ENCODE measurements at places on chromosomes 4 and X. TPM values are rescaled to one million over a fixed set of nuclear protein-coding genes. Genes with fewer than 3 reads are reported as not detected.

The SLC6A14 gene
- not detected for polyA plus RNA-seq

The PHOX2B gene
- polyA plus RNA-seq = not detected

The FRAS1 gene
- 3.5 TPM for polyA plus RNA-seq

The INPP4B gene
- 0.30 TPM for polyA plus RNA-seq

The IL3RA gene
- polyA plus RNA-seq = not detected

The KIAA1210 gene
- polyA plus RNA-seq = not detected

The TMPRSS11D gene
- not detected for polyA plus RNA-seq

The SPARCL1 gene
- polyA plus RNA-seq = not detected

The LRP2BP gene
- 0.58 TPM for polyA plus RNA-seq

The BEND2 gene
- not detected for polyA plus RNA-seq

The ZNF718 gene
- 11.4 TPM for polyA plus RNA-seq

The ARHGEF6 gene
- polyA plus RNA-seq = 1.4 TPM

The ADH7 gene
- polyA plus RNA-seq = not detected

The NFKB1 gene
- polyA plus RNA-seq = 4.5 TPM

The EPGN gene
- polyA plus RNA-seq = not detected

The RPL34 gene
- 2,458 TPM for polyA plus RNA-seq

The TNMD gene
- polyA plus RNA-seq = 0.24 TPM

The GPR50 gene
- not detected for polyA plus RNA-seq

The MGAT4D gene
- 0.05 TPM for polyA plus RNA-seq

The ASB9 gene
- polyA plus RNA-seq = not detected

Data from neural cell (in vitro differentiated cells).